Left ventricle myocardium inferior (tissue), 1 donor: ENCODE measurements at places on chromosomes 1 and 21. TPM values are rescaled to one million over a fixed set of nuclear protein-coding genes. Genes with fewer than 3 reads are reported as not detected.

GRCh38 chr1:247542811-247543210, 6.1 kb upstream of the GCSAML start:
- no peaks in the 10 kb centered on the region for H3K4me1 ChIP-seq
- DNase-seq: no peak
- H3K4me3 ChIP-seq: no peak overlapping the region
- no peaks in the 10 kb centered on the region for H3K36me3 ChIP-seq

DNA sequence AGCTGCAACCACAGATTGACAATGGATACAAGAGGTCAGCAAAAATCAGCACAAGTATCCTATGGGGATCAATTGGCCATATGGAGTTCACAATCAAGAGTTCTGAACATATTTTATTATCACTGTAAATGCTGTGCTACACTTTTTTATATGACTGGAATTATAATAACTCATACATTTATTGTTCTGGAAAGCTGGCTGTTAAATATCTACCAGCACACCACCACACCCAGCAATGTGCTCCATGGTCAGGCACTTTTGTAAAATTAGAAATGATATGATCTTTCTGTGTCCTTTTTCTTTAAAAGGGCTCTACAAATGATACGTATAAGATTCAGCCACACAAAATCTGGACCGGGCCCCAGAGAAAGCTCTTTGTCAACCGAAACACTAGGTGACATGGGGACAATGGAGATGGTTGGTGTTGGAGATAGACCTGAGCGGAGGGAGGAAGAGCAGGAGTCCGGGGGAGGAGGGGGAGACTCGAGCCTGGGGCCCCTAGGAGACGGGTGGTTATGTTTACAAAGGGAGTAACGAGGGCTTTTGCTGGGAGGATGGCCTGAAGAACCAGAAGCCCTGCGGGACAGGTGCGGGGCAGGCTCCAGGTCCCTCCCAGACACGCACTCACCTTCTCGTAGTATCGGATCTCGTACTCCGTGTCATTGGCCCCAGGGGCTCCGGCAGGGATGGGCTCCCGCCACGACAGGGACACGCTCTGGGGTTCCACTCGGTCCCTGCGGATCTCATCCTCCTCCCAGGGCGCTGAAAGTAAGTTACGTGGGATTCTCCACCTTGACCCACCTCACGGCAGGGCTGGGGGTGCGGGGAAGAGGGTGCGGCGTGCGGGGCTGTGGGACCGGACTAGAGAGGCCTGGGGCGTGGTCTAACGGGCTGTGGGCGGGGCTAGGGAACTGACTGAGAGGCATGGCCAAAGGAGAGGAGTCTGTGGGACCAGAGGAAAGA, 30.0 kb downstream of the EPHA10 start:
- H3K36me3 ChIP-seq: no peaks in the 10 kb centered on the region
- peaks cover 94% of the 10 kb centered on the region for H3K27me3 ChIP-seq
- H3K27ac ChIP-seq: no peak overlapping the region
- DNase-seq: no peak

- DNase-seq: no peak
- no peaks in the 10 kb centered on the region for H3K36me3 ChIP-seq
- no peaks in the 10 kb centered on the region for H3K27me3 ChIP-seq
- peaks cover 76% of the 10 kb centered on the region for H3K4me1 ChIP-seq
Observed at GRCh38 chr1:203627398-203627797, 766 bp downstream of the ATP2B4 start.

DNA sequence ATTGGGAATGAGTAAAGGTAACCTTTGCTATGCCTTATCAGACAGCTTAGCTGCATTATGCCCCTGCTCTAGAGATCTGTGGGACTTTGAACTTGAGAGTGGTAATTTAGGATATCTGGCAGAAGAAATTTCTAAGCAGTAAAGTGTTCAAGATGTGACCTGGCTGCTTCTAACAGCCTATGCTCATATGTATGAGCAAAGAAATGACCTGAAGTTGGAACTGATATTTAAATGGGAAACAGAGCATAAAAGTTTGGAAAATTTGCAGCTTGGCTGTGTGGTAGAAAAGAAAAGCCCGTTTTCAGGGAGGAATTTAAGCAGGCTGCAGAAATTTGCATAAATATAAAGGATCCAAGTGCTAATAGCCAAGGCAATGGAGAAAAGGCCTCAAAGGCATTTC, 90.4 kb downstream of the HHIPL2 start:
- H3K36me3 ChIP-seq: no peaks in the 10 kb centered on the region
- H3K4me1 ChIP-seq: peaks cover 13% of the 10 kb centered on the region
- H3K27ac ChIP-seq: no peak overlapping the region

- no peak for DNase-seq
- no peak overlapping the region for H3K27ac ChIP-seq
- peaks cover 38% of the 10 kb centered on the region for H3K27me3 ChIP-seq
- no peak overlapping the region for H3K4me3 ChIP-seq
- no peaks in the 10 kb centered on the region for H3K4me1 ChIP-seq
Observed at GRCh38 chr1:34518146-34518699, 236.6 kb upstream of the GJB5 start.

DNA sequence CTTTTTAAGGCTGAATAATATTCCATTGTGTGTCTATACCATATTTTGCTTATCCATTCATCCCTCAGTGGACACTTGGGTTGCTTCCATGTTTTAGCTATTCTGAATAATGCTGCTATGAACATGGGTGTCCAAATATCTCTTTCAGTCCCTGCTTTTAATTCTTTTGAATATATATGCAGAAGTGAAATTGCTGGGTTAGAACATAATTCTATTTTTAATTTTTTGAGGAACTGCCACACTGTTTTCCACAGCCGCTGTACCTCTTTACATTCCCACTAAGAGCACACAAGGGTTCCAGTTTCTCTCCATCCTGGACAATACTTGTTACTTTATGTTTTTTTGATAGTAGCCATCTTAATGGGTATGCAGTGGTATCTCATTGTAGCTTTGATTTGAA, 65.6 kb downstream of the RIMS3 start:
- no peak overlapping the region for H3K4me3 ChIP-seq
- DNase-seq: no peak
- peaks cover 14% of the 10 kb centered on the region for H3K27me3 ChIP-seq
- H3K36me3 ChIP-seq: no peaks in the 10 kb centered on the region
- no peak overlapping the region for H3K27ac ChIP-seq

DNA sequence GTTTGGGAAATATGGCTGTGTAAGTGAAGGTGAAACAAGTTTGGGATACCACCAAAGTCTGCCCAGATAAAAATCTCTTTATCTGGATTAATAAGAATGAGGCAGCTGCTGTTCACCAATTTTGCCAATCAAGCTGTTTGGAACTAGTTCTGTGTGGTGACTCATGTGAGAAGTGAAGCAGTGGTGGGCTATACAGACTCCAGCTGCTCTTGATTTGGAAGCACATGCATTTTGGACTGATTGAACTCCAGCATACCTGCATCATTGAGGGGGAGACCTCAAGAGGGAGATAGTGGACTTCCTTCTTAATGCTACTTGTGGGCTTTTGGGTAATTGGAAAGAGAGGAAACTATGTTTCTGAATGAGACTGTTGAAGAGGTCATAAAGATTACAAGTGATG, 99.2 kb upstream of the B3GALT2 start:
- no peak for DNase-seq
- no peaks in the 10 kb centered on the region for H3K27me3 ChIP-seq

The CYP4A22 gene
- not detected for total RNA-seq

The GPR52 gene
- total RNA-seq: 0.91 TPM
